SK-N-DZ (cell line): ENCODE measurements at places on chromosomes 16 and 17.

- no peak for DNase-seq
Measured at GRCh38 chr16:58495521-58496331, 4.2 kb upstream of the NDRG4 start.

DNA sequence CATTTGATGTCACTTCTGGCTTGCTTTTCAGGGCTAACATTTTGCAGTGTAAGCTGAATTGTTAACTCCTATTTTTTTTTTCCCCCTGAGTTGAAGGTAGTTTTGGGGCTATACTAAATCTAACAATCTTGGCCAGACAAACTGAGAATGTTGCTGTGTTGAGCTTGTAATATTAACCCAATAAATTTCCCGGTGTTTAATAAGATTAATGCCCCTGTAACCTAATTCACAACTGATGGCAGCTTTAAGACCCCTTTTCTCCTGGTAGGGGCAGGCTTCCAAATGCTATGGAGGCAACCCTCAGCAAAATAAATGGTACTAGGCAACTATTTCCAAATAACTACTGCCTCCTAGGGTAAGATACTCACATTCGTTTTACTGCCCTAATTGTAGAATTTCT is 549.6 kb upstream of the KIF2B start:
- no peak for DNase-seq

DNA sequence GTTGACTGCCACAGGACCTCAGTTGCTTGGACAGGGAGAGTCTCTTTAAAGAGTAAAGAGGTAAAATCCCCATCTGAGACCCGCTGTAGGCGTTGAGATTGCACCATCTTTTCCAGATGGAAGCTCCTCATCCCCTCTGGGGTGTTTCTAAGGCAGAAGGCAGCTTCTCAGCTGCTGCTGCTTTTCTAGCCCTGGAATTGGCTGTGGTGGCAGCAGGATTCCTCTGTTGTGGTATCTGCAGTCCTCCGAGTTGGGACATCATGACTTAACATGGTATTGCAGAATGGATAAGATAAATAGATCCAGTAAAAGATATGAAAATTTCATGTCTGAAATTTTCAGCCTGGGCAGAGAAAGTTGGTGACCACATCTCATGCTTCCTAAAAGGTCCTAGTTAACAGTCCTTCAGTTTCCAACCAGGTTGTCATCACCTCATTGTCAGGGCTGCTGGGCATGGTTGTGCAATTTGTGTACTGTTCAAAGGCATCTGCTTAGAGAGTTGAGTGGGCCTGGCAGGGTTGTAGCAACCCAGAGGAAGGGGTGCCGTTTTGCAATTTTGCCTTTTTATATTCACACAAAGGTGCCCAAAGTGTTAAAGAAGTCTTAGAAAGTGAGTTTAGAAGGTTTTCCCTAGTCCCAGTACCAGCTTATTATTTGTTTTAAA is 150.4 kb downstream of the SPECC1 start:
- DNase-seq = no peak

DNA sequence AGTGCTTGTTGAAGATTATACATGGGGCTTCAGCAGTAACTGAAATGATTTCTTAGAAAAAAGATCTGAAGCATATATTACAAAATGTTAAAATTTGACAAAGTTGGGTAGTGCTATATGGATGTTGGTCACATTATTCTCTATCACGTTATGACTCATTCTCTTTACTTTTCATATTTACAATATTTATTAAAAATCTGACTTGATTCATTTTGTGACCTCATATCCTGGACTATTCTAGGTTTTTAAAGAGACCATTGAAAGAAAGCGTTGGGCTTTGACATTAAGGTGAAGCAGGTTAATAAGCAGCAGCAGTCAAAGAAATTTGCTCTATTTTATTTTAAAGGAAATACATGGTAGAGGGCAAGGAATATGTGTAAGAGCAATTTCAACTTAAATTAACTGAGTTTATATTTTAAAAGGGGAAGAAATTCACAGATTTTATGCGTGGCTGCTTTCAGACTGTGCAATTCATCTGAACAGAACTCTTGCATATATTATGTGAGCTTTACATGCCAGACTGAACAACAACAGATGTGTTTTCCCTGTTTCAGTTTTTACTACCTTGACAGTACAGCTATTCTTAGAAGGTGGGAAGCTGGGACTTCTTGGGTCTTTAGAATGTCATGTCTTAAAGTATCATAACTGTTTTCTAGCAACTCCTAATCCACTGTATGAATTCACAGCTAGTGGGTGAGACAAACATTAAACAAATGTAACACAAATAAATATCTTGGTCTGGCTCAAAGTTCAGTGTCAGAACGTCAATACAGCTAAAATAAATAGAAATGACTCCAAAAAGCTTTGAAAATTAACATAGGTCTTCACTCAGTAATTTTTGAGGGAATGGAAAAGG is 10.4 kb upstream of the FAM20A start:
- no peak for DNase-seq

GRCh38 chr17:31122746-31123145 is 28.0 kb downstream of the NF1 start:
- no peak for DNase-seq

DNA sequence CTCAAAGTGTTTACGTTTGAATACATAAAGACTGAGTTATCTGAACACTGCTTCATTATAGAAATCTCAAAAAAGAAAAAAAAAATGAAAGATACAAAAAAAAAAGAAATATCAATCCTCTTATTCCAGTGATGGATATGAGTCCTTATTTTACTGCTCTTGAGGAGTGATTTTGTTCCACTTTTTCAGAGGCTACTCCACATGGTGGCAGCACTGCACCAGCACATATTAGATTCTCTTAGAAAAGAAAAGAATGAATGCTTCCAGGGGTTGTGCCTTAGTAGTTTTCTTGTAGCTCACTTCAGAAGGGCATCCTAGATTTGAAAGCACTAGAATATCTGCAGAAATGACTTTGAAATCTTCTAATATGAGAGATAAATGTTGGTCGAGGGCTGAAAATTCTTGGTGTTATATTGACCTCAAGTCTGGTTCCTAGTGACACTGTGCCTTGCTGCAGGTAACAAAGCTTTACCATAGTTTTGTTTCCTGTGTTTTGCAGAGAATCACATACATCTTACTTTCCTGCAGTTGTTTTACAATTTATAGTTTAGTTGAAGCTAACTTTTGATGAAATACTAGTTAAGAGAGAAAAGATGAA is 25.9 kb downstream of the AP2B1 start:
- peak; percentile 48 for DNase-seq
